ENCODE measurements at places on chromosomes 1 and 21.

DNA sequence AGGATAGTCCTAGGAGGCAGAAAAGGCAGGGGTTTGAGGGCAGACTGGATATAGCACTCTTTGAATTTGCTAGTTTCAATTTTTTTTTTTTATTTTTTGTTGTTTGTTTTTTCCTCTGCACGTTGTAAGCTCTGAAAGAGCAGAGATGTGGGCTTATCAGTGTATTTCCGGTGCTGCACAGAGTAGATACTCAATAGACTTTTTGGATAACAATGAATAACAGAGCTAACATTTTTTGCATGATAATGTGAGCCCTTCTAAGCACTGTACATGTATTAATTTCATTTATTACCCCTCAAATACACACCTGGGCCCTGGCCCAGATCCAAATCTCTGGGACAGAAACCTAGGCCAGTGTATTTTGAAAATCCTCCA, 17.1 kb upstream of the PARP1 start:
- no peak for DNase-seq

DNA sequence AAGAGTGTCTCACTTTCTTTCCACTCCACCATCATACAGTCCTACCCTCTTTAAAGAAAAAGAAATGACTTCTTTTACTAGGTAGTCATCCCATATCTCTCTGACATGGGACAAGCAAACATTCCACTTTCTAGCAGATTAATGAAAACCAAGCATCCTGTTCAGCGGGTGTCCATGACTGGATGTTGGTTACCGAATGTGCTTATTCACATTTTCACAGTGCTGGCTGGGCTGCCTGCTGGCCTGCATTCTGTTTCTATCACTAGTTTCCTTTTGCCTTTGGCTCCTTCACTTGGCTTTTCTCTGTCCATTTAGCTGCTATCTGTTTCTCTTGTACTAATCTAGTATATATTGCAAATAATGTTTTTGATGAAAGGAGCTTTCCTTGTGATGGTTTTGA, 598.4 kb downstream of the RWDD3 start:
- DNase-seq: no peak

DNA sequence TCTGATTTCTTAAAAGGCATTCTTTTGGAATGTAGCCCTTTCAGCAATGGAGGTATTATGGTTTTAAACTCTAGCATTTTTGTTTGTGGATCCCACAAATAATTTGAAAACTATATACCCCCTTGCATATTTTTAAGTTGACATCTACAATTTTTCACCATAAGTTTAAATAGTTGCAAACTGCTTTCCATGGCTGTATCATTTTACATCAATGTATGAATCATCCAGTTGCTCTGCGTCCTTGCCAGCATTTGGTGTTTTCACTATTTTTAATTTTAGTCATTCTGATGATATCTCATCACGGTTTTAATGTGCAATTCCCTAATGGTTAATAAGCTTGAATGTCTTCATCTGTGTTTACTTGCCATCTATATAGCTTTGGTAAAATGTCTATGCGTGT, 20.7 kb downstream of the DIPK1A start:
- DNase-seq: no peak

DNA sequence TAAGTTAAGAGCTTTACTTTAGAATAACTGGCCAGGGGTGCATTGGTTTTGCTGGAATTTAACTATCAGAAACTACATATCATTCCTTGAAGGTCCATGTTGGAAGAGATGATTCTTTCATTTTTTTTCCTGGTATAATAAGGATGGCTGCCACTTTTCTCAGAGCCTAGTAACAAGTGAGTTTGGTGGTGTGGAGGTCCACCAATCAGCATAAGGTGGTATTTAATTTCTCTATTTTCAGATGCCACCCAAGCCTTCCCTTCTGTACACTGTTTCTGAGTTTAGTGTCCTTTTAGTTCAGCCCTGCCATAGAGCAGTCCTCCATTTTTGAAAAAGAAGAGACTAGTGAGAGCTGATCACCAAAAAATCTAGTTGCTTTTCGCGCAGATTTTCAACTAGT, 386.3 kb downstream of the USP25 start:
- DNase-seq: no peak

DNA sequence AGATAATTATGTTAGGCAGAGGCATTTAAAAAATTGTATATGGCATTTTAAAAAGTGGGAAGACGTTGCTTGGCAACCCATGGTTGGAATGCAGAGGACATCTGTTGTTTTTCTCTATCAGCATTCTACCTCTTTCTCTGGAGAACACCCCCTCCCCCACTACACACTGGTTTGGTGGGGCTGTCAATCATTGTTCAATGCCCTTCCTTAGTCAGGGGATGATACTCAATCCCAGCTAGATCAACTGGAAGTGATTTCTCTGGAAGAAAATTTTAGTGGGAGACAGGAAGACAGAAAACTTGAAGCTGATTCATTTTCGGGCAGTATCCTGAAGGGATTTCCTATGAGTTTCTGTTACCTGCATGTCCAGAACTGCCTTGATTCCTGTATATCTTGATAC, 35.7 kb upstream of the CAP1 start:
- no peak for DNase-seq

DNA sequence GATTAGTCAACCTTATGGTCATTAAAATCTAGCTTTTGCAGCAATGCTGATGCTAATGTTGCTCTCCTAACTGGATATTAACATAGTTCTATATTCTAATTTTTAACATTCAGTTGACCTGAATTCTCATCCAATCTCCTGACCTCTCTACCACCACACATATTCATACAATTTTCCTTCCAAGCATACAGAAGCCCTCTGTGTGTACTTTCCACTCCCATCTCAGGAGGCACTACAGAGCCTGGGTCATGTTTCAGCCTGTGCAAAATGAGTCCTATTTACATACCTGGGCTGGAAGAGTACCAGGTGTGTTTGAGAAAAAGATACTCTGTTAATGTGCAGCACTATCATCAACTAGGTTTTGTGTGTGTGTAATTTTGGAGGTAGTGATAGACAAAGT, 486.3 kb downstream of the NEGR1 start:
- DNase-seq: no peak

- no peak for DNase-seq
Measured at GRCh38 chr1:85471558-85471957, 6.6 kb upstream of the DDAH1 start.

GRCh38 chr1:62233926-62234450, 39.3 kb downstream of the L1TD1 start:
- DNase-seq: no peak

DNA sequence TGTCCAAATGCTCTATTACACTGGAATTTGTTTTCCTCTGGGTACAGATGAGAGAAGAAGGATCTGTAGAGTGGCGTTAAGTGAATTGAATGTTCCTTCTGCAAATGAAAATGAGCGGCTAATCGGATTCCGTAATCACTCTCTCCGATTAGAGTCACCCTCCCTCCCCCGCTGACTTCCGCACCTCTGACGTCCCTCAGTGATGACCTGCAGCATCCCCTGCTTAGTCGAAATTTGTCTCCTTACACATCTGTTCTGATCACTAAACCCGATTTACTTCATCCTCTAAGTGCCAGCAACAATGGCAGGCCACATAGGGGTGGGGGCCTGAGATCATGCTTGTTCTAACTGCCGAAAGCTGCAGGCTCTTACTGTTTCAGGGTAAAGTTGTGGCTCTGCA, 378.7 kb downstream of the SEC16B start:
- DNase-seq: no peak

- DNase-seq: no peak
Measured at GRCh38 chr1:90223401-90223800, 228.5 kb downstream of the ZNF326 start.

GRCh38 chr1:221806984-221807383, 65.1 kb upstream of the DUSP10 start:
- DNase-seq: no peak

DNA sequence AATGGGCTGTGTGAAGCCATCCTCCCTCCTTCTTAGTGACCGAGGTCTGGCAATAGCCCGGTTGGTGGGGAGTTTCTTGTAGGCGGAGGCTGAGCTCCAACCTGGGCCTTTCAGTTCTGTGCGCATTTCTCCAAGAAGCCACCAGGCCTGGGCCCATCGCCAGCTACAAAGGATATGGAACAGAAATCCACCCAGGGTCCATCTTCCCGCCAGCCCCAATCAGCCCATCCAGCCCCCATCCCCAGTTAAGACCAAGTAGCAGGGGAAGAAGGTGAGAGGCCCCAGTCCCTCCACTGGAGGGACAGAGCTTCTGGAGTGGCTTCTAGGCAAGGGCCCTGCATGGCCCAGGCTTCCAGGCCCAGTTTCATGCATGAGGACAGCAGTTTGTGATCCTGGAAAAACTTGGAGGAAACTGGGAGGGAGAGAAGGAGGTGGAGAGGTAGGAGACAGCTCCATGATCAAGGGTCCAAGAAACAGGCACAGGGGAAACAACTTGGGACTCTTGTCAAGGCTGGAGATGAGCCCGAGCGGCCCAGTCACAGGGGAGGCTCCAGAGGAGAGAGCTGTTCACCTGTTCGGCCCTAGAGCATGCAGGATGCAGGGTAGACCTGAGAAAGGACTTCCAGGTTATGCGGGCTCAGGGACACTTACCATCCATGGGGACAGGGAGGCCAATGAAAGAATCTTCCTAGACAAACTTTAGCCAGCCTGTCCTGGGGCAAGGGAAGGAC, 261.2 kb downstream of the PTPRU start:
- no peak for DNase-seq

DNA sequence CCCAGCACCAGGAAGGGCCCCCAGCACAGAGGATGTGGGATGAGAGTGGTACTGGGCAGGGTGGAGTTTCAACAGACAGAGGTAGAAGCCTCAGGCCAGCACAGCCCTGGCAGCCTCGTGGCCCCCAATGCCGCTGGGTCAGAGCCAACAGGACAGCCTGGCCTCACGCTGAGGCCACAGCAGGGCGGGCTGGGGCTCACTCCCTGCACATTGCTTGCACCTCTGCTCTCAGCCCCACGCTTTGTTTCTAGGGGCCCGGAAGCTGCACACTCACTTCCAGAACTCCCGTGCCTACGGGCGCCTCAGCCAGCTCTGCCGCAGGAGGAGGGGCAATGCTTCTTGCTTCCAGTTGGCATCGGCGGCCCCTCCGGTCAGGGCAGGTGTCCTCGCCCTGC, 72.9 kb downstream of the SIK1 start:
- DNase-seq: no peak

DNA sequence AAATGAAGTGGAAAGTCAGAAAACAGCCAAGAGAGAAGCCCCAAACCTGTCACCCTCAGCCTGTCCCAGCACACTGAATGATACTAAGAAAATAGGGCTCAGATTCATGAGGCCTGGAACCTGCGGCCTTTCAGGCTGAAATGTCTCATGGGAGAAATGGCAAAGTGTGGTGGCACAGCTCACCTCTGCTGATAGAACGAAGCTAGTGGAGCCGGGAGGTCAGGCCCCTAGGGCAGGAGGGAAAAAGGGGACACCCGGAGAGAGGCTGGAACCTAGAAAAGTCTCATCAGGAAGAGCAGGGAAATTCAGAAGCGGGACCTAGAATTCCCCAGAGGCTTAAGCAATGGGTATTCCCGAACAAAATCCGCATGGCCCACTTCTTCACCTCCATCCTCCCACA, 107.1 kb downstream of the BCAR3 start:
- no peak for DNase-seq

DNA sequence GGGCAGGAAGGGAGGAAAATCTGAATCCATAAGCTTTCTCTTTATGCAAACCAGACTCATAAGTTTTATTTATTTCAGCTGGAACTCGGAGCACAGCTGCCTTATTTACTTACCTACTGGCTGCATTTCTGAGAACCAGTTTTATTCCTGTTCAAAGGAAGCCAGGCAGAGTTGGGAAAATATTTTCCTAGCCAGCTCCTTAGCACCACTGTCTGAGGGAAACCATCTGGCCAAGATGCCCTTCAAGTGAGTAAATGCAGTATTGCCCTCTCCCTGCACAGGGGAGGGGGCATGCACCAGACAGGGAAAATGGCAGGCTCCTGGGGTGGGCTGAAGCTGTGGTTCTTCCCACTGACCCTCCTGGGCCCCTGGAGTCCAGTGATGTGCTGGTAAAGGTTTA, 28.9 kb upstream of the FMOD start:
- DNase-seq: no peak

GRCh38 chr1:193009501-193009900, 49.7 kb downstream of the UCHL5 start:
- no peak for DNase-seq

GRCh38 chr1:63641615-63642014, 48.4 kb downstream of the PGM1 start:
- no peak for DNase-seq

- no peak for DNase-seq
Measured at GRCh38 chr1:225597926-225598575, 54.9 kb downstream of the ENAH start.

DNA sequence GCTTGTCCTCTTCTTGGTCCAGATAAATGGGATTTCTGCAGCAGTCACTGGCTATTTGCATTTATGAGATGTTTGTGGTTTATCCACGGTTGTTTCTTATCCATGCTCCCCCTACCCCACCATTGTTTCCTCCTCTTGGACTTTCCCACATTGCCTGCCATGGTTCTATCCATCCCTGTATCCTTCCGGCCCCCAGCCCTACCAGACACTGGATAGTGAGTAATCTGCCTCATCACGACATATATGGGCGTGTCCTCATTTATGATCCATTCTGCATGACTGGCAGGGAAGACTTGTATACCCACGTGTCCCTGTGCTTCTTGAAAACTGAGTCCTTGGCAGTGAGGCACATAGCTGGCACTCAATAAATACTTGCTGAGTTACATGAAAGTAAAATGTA, 40.1 kb downstream of the CACNA1S start:
- DNase-seq: no peak

GRCh38 chr1:3656450-3657095, 4.3 kb downstream of the TP73 start:
- no peak for DNase-seq

- DNase-seq: no peak
Measured at GRCh38 chr1:54543729-54544496, 4.1 kb upstream of the ACOT11 start.

DNA sequence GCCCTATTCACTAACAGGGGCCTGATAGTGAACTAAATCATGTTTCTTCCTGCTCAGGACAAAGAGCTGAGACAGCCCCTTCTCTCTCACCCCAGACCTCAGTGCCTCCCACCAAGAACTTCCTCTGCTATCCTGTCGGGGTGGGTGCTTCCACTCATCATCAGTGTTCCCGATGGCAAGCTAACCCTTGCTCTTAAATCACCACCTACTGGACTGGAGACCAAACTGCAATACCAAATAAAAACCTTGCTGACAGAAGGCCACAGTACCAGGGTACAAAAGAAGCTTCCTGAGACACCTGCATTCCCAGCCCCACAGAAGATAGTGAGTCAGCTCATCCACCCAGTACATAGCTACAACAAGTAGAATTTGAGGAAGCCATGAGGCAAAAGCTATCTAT, 799.5 kb downstream of the LTN1 start:
- DNase-seq: no peak

DNA sequence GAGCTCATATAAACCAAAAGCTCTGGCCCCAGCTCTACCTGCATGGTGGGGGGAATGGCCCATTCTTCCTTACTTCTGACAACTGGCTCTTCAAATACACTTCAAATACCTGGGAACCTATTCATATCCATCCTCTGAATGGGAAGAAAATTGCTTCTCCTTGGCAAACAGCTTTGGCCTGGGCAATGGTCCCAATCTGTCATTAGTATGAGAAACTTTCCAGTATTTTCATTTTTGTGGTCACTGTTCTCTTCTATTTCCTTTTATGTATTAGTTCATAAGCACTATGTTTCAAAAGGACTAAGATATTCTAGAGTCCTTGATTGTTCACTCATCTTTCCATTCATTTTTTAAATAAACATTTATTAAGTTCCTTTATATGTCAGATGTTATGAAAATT, 5.2 kb upstream of the HSD3B2 start:
- DNase-seq: no peak
